ENCODE measurements at places on chromosomes 5 and 9. TPM values are rescaled to one million over a fixed set of nuclear protein-coding genes. Genes with fewer than 3 reads are reported as not detected.

GRCh38 chr9:136090768-136091581 lies 4.1 kb downstream of the NACC2 start:
- H3K27ac ChIP-seq, result peak overlapping the region; percentile 45
- H3K36me3 ChIP-seq, result no peaks in the 10 kb centered on the region
- peaks cover 15% of the 10 kb centered on the region for H3K27me3 ChIP-seq
- H3K4me1 ChIP-seq, result peaks cover 39% of the 10 kb centered on the region
- no peak overlapping the region for H3K4me3 ChIP-seq

DNA sequence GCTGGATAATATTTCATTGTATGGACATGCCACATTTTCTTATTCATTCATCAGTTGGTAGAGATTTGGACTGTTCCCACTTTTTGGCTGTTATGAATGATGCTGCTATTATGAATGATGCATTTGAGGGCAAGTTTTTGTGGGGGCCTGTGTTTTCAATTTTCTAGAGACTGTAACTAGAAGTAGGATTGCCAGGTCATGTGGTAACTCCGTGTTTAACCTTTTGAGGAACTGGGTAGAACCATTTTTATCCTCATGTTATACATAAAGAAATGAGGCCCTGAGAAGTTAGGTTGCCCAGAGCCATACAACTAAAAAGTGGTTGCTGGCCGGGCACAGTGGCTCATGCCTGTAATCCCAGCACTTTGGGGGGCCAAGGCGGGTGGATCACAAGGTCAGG lies 22.4 kb upstream of the STRBP start:
- H3K27me3 ChIP-seq, result no peaks in the 10 kb centered on the region
- no peak overlapping the region for H3K27ac ChIP-seq
- H3K4me1 ChIP-seq, result no peaks in the 10 kb centered on the region
- H3K36me3 ChIP-seq, result no peaks in the 10 kb centered on the region
- DNase-seq, result no peak
- H3K4me3 ChIP-seq, result no peak overlapping the region

- H3K4me3 ChIP-seq, result no peak overlapping the region
- H3K27ac ChIP-seq, result no peak overlapping the region
- H3K27me3 ChIP-seq, result no peaks in the 10 kb centered on the region
- no peaks in the 10 kb centered on the region for H3K4me1 ChIP-seq
Observed at GRCh38 chr5:89946916-89947315, 462.6 kb downstream of the CETN3 start.

- no peaks in the 10 kb centered on the region for H3K27me3 ChIP-seq
- peak; percentile 15 for DNase-seq
- no peak overlapping the region for H3K27ac ChIP-seq
- no peak overlapping the region for H3K4me3 ChIP-seq
- H3K4me1 ChIP-seq, result no peaks in the 10 kb centered on the region
- no peaks in the 10 kb centered on the region for H3K36me3 ChIP-seq
Observed at GRCh38 chr9:23492126-23493002, 333.7 kb downstream of the ELAVL2 start.

GRCh38 chr9:79955300-79955699 lies 383.5 kb downstream of the TLE4 start:
- H3K27me3 ChIP-seq, result peaks cover 6% of the 10 kb centered on the region
- no peak overlapping the region for H3K4me3 ChIP-seq
- H3K4me1 ChIP-seq, result no peaks in the 10 kb centered on the region
- H3K36me3 ChIP-seq, result no peaks in the 10 kb centered on the region

- H3K27ac ChIP-seq, result no peak overlapping the region
- no peaks in the 10 kb centered on the region for H3K36me3 ChIP-seq
- no peak overlapping the region for H3K4me3 ChIP-seq
- no peaks in the 10 kb centered on the region for H3K4me1 ChIP-seq
- no peak for DNase-seq
Observed at GRCh38 chr9:114172981-114173833, 17.9 kb downstream of the COL27A1 start.

- H3K27ac ChIP-seq, result no peak overlapping the region
- H3K4me1 ChIP-seq, result no peaks in the 10 kb centered on the region
- no peaks in the 10 kb centered on the region for H3K36me3 ChIP-seq
- H3K27me3 ChIP-seq, result no peaks in the 10 kb centered on the region
- DNase-seq, result no peak
Observed at GRCh38 chr5:51567636-51568035, 184.4 kb downstream of the ISL1 start.

DNA sequence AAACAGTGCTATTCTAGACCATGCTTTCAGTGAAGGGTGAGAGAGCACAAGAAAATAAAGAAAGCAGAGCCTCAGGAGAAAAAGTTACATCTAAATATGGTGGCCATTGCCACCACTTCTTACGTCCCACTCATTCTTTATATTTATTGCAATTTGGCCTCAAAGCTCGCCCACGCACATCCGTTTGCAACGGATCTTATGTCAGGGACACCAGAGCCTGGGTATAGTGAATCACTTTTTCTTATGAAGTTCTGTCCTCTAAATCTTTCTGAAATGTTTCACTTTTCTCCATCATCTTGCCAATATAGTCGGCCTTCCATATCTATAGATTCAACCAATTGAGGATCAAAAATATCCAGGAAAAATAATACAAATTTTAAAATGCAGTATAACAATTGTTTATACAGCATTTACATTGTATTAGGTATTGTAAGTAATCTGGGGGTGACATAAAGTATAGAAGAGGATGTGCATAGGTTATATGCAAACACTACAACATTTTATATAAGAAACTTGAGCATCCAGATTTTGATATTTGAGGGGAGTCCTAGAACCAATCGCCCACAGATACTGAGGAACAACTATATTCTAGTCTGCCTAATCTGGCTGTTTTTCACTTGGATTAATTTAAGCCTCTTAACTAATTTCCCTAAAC lies 35.2 kb downstream of the GOLPH3 start:
- H3K4me3 ChIP-seq, result no peak overlapping the region
- H3K27me3 ChIP-seq, result no peaks in the 10 kb centered on the region
- H3K36me3 ChIP-seq, result peaks cover 9% of the 10 kb centered on the region
- H3K27ac ChIP-seq, result no peak overlapping the region
- no peak for DNase-seq
- H3K4me1 ChIP-seq, result no peaks in the 10 kb centered on the region

DNA sequence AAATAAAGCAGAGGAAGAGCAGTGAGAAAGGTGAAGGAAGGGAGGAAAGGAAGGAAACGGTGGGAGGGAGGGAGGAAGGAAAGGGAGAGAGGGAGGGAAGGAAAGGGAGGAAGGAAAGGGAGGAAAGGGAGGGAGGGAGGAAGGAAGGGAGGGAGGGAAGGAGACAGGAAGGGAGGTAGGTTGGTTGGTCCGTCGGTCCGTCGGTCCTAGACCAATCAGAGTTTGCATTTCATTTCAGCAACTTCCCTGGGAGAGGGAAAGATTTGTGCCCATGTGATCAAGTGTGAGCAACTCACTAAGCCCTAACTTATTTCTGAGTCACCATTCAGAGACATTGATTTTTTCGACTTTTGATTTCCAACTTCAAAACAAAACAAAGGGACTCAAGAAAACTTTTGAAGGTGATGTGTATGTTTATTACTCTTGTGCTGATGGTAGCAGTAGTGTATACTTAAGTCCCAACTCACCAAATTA lies 18.8 kb downstream of the NANS start:
- H3K27me3 ChIP-seq, result no peaks in the 10 kb centered on the region
- H3K36me3 ChIP-seq, result no peaks in the 10 kb centered on the region
- H3K4me3 ChIP-seq, result no peak overlapping the region

DNA sequence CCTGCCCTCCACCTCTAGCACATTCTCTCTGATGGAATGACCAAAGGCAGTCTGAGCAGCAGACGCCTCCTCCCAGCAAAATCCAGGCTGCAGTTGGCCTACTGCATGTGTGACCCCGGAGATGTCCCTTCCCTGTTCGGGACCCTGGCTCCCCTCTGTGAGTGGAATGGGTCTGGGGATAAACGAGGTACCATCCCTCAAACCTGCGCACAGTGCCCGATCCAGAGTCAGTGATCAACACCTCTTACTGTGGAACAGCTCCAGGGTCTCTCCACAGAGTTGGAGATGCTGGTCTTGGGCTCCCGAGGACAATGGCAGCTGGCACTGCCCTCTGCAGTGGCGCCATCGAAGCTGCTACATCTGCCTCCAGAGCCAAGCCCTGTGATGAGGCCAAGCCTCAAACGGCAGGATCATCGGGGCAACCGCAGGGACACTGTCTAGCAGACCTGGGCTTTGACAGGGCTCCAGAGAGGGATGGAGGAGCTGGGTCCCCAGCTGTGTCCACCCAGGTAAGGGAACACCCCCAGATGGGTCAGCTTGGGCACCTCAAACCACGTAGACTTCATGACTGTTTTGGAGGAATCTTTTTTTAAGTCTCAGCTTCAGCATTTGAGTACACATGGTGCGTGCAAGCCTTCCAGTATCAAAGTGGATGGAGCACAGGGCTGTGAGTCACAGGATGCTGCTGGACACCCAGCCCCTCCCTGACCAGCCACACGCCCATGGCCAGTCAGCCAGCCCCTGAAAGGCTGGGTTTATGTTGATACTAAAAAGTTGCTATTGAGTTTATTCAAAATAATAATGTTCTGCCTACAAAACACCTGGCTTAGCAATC lies 13.0 kb downstream of the MED10 start:
- no peaks in the 10 kb centered on the region for H3K4me1 ChIP-seq
- no peak overlapping the region for H3K4me3 ChIP-seq
- DNase-seq, result no peak
- no peak overlapping the region for H3K27ac ChIP-seq
- H3K27me3 ChIP-seq, result no peaks in the 10 kb centered on the region

GRCh38 chr5:175749591-175749990 lies 91.7 kb downstream of the HRH2 start:
- no peaks in the 10 kb centered on the region for H3K36me3 ChIP-seq
- H3K27me3 ChIP-seq, result 0 out of 2 replicates have a peak, but pooled peaks cover 2% of the 10 kb centered on the region
- no peak overlapping the region for H3K27ac ChIP-seq
- peaks cover 6% of the 10 kb centered on the region for H3K4me1 ChIP-seq
- DNase-seq, result no peak

GRCh38 chr5:4078544-4078943 lies 482.9 kb downstream of the IRX1 start:
- H3K4me3 ChIP-seq, result no peak overlapping the region
- H3K4me1 ChIP-seq, result no peaks in the 10 kb centered on the region
- H3K27ac ChIP-seq, result no peak overlapping the region

GRCh38 chr9:124624735-124624992 lies 117.5 kb upstream of the NR5A1 start:
- H3K36me3 ChIP-seq, result no peaks in the 10 kb centered on the region
- H3K4me1 ChIP-seq, result no peaks in the 10 kb centered on the region
- no peak for DNase-seq
- no peak overlapping the region for H3K27ac ChIP-seq

DNA sequence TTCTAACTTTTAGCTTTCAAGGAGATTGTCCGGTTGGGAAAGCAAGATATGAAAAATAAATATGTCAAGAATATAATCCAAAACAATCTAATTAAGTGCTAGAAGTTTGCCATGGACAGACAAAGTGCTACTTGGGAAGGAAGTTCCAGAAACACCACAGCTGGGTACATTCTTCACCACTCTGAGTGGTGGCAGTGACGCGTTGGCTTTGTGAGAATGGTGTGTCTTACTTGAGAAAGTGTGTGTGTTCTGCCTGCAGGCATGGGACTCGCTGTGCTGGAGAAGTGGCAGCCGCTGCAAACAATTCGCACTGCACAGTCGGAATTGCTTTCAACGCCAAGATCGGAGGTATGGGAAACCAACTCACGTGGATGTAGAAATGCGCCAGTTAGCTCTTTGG lies 177.2 kb downstream of the PCSK5 start:
- H3K27ac ChIP-seq, result no peak overlapping the region
- no peaks in the 10 kb centered on the region for H3K36me3 ChIP-seq
- no peak overlapping the region for H3K4me3 ChIP-seq
- no peak for DNase-seq

DNA sequence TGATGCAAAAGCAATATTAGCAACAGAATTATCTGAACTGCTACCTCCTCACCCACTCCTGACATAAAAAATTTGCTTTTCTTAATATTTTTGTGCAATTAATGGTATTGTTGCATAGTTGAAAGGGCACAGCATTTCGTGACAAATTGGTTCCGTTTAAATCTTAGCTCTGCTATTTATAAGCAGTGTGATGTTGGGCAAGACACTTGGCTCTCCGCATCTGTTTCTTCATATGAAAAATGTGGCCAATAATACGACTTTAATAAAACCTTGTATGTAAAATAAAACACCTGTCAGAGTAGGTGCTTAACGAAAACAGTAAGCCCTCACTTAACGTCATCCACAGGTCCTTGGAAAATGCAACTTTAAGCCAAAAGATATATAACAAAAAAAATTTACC lies 4.2 kb downstream of the TMEM167A start:
- H3K27me3 ChIP-seq, result no peaks in the 10 kb centered on the region
- no peaks in the 10 kb centered on the region for H3K36me3 ChIP-seq
- H3K4me1 ChIP-seq, result no peaks in the 10 kb centered on the region
- no peak overlapping the region for H3K27ac ChIP-seq
- DNase-seq, result no peak
- no peak overlapping the region for H3K4me3 ChIP-seq

- H3K27ac ChIP-seq, result no peak overlapping the region
- no peaks in the 10 kb centered on the region for H3K4me1 ChIP-seq
Observed at GRCh38 chr5:112917453-112917995, 4.5 kb downstream of the REEP5 start.

DNA sequence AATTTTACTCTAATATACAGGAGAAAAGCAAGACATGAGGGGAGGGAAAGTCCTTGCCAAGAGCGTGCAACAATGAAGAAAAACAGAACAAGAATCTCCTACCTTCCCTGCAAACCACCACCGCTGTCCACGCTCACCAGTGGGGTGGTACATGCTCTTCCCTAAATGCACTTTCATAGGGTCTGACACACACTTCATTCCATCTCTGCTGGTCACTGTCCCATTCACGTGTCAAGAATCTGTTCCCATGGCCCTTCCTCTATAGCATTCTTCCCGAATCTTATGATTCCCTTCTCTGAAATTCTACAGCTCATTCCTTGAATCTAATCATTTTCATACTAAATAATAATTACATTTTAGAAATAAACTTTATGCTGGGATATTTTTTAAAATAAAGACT lies 11.4 kb upstream of the DNAH5 start:
- no peaks in the 10 kb centered on the region for H3K4me1 ChIP-seq
- H3K36me3 ChIP-seq, result no peaks in the 10 kb centered on the region
- no peaks in the 10 kb centered on the region for H3K27me3 ChIP-seq
- no peak for DNase-seq

Gene LPAR1
- total RNA-seq, result 3.8 TPM

Gene PAM
- total RNA-seq, result 67.8 TPM

Gene PROB1
- total RNA-seq, result 3.1 TPM

Gene ORM2
- 0.90 TPM for total RNA-seq

Gene TTC23L
- total RNA-seq, result 1.2 TPM

Gene NEUROG1
- total RNA-seq, result not detected

Gene SLC6A3
- 0.46 TPM for total RNA-seq

Gene ARL14EPL
- not detected for total RNA-seq

Gene PCDHB10
- 1.9 TPM for total RNA-seq

Gene DIRAS2
- 0.11 TPM for total RNA-seq

Data from H1 (cell line).